ENCODE measurements at places on chromosomes 2 and 18.

DNA sequence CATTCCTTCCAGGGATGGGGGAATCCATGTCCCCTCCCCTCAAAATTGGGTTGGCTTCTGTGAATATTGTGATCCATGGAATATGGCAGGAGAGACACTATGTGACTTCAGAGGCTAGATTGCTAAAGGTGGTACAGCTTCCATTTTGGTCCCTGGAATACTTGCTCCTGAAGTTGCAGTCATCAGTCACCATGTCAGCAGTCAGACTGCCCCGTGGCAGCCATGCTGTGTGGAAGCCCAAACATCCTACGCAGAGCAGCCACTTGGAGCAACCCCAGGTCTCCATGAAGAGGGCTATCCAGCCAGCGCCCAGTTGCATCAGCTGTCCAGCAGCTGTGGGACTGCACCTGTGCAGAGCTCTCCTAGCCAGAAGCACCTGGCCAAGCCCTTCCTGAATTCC, 15.8 kb upstream of the KDSR start:
- DNase-seq: no peak

DNA sequence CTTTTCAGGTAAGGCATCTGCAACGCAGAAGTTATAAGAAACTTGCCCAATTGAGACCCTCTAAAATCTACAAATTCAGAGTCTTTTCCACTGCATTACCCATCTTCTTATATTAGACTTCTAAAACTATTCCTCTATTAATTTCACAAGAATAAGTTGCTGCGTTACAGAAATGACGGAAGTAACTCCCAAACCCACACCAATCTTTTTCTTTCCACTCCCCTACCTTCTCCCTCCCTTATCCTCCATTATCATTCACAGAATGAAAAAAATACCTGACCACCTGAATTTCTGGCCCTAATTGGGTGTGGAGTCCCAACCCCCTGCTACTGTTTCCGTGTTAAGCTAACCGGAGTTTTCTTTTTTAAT, 689 bp downstream of the RPRD1A start:
- no peak for DNase-seq

DNA sequence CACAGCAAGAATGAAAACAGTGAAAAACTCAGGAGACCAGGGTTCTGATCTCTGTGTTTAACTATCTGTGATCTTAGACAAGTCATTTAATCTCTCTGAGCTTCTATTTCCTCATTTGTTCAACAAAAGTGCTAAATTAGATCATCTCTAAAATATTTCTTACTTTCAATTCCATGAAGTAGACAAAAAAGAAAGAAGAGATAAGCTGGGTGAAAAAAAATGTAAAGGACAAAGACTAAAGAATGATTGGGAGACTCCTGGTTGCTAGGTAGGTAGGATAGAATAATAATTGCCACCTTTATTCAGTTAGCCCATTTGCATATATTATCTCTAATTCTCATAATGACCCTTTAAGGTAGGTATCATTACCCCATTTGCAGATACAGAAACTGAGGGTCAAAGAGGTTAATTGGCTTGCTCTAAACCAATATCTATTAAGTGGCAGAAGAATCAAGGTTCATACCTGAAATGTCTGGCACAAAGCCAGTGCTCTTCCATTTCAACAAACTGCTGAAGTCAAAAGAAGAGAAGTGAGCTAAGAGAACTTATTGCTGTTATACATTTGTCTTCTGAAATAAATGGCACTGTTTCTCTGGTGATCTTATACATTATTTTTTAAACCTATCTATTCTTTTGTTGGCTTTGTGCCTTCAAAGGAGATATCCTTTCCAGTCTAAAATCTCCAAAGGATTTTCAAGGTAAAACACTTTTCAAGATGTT, 141.7 kb downstream of the OTX1 start:
- peak; percentile 15 for DNase-seq

DNA sequence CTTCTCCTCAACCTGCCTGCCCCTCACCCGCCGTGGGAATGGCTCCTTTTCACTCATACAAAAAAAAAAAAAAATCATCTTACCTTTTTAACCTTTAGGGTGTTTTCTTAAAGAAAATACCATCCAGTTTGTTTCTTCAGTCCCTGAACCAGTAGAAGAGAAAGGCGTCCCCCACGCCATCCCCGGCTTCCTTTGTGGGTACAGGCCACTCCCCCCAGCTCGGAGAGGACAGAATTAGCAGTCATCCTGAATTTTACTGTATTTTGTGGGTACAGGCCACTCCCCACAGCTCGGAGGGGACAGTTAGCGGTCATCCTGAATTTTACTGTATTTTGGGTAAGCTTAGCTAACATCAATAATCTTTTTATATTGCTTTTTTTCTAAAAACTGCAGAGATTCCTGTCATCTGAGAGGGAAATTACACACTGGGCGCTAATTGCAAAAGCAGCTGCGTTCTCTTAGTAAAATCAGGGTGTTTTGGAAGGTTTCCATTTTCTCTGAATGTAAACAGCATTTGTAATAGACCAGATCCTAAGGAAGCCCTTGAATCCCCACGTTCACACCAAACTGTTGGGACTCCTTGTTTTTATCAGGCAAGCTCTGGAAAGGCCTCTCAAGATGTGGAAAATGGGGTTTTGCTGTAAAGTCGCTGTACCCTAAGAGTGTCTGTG, 72.5 kb downstream of the NFATC1 start:
- no peak for DNase-seq

Measured in NCI-H2081 treated with DMSO at 0.1 percent for 48 hours (cell line).